ENCODE measurements at places on chromosomes 5 and 9.

GRCh38 chr5:37893434-37894134 lies 53.7 kb upstream of the GDNF start:
- DNase-seq = no peak

DNA sequence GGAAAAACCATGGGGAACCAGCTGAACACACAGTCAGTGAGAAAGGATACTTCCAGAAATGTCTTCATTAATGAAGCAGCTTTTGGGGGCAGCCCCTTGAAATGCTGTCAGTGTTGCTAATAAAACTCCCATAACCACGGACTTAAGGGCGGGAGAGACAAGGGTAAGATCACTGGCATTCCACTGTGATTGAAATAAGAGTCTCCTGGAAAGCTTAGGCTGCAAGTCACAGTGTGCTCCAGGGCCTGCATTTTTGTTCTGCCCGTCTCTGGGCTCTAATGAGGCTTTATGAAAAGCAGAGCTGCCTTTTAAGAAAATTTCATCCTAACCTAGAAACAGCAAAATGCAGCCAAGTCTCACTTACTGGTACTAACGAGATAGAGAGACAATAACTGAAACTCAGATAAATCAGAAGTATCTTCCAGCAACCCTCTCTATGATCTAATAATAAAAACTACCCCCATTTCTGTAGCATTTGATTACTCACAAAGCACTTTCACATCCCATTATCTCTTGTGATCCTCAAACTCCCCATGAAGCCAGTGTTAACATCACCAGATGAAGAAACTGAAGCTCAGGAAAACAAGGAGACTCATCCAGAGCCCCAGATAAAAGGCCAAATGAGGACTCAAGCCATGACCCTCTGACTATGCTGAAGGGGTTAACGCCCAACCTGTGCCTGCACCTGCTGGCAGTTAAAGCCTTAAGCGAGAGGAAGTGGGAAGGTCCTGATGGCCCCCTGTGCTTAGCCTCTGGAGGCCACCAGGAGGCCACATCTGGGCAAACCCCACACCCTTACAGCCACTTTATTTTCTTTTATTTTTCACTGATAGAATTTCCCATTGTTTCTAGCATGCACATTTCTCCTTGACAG lies 37.5 kb downstream of the SPOCK1 start:
- DNase-seq = no peak

- no peak for DNase-seq
Observed at GRCh38 chr9:84271531-84271900, 69.0 kb downstream of the SLC28A3 start.

GRCh38 chr5:152072091-152072490 lies 147.4 kb upstream of the GLRA1 start:
- no peak for DNase-seq

DNA sequence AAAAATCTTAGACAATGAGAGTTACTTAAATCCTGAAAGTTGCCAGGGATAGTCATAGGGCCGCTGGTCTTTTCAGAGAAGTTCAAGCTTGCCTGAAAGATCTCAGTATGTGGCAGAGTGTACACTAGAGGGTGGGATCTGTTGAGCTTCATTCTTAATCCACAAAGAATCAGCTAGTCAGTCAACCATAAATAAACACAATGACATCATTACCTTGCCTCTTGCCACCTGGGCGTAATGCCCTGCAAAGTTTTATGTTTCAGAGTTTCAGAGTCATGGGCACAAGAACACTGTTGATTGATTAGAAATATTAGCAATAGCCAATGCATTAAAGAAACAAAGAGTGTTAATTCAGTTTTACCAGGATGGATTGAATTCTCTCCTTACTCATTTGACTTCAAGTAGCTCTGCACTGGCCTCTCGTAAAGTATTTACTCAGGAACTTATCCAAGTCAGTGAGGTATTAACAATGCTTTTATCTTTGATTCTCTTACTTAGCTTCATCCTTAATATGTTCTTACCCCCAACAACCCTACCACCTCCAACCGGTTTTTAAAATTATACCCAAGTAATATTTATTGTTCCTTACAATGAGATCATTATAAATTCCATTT lies 14.3 kb upstream of the ANXA1 start:
- no peak for DNase-seq

- DNase-seq = no peak
Observed at GRCh38 chr5:16140417-16140816, 39.2 kb downstream of the MARCHF11 start.

- no peak for DNase-seq
Observed at GRCh38 chr5:149421372-149421685, 42.2 kb upstream of the IL17B start.

Measured in effector memory CD8-positive, alpha-beta T cell (primary cell).